ENCODE measurements at places on chromosomes 16 and 17.

DNA sequence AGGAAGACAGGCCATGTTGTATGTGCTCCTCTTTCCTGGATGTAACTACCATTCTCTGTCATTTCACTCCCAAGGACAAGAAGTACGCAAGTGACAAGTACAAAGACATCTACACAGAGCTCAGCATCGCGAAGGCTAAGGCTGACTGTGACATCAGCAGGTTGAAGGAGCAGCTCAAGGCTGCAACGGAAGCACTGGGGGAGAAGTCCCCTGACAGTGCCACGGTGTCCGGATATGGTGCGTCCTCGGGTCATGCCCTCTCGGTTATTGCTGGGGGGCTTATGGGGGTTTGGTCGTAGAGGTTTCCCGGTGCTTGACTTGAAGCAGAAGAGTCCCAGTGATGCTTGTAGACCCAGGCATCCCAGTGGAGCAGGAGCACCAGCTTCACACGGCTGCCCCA is 29.0 kb downstream of the PLD6 start:
- no peak for DNase-seq

DNA sequence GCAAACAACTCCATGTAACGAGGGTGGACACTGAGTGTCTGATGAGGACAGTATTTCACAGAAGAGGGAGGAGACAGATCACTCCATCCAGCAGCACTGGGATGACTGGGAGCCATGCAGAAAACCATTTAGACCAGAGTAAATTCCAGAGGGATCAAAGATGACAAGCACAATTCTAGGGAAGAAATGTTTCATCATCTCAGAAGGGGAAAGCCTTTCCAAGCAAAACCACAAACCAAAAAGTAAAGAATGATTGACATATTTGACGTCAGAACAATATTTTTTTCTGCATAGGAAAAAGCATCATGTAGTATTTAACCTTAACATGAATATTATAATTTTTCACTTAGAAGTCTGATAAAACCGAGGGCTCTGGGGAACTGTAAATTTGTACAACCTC is 4.8 kb downstream of the DNASE1 start:
- DNase-seq, result no peak

- DNase-seq, result no peak
These were observed 8.2 kb upstream of the COL1A1 start for GRCh38 chr17:50209472-50210239.

GRCh38 chr16:23068079-23068736 is 81.0 kb downstream of the USP31 start:
- no peak for DNase-seq

GRCh38 chr17:61313461-61314326 is 85.9 kb upstream of the TBX2 start:
- no peak for DNase-seq

- no peak for DNase-seq
These were observed 3.4 kb upstream of the THUMPD1 start for GRCh38 chr16:20744922-20745440.

DNA sequence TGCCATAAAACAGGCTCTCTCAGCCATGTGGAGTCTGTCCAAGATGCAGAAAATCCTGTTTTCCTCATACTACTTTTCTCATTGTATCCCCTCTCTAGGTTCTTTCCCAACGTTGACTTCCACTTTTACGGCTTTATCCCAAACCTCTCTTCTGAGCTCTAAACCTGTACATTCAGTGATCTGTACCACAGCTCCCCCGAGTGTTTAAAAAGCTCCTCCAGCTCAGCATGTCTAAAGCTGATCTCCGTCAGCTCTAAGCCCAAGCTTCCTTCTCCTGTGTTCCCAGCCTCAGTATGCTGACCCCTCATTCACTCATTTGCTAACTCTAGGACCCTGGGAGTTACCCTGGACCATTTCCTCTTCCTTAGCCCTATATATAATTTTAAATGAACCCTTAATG is 144.6 kb downstream of the DNAH9 start:
- no peak for DNase-seq

GRCh38 chr16:22161999-22162655 is at the start of gene SDR42E2:
TSS of gene SDR42E2 (plus strand) at chr16:22162506. CDS start at chr16:22165583, 3,077 bp downstream.
- DNase-seq, result peak; percentile 3

DNA sequence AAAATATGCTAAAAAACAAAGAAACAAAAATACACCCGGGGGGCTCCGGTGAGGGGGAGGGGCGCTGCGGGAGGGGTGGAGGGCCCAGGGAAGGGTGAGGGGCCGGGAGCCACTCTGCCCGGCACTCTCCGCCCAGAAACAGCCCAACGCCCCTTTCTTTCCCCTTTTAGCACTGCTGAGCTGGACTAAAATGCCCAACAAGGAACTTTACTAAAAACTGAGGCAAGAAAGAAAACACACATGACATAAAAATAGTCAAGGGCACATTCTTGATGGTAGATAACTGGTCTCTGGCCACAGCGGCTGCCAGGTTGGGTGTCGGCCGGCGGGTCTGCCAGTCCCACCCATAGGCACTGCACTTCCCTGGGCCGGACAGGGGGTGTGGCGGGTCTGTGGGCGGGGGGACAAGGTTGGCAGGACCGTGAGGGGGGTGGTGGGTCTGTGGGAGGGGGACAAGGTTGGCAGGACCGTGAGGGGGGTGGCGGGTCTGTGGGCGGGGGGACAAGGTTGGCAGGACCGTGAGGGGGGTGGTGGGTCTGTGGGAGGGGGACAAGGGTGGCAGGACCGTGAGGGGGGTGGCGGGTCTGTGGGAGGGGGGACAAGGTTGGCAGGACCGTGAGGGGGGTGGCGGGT is 20.9 kb downstream of the METRNL start:
- DNase-seq, result no peak

DNA sequence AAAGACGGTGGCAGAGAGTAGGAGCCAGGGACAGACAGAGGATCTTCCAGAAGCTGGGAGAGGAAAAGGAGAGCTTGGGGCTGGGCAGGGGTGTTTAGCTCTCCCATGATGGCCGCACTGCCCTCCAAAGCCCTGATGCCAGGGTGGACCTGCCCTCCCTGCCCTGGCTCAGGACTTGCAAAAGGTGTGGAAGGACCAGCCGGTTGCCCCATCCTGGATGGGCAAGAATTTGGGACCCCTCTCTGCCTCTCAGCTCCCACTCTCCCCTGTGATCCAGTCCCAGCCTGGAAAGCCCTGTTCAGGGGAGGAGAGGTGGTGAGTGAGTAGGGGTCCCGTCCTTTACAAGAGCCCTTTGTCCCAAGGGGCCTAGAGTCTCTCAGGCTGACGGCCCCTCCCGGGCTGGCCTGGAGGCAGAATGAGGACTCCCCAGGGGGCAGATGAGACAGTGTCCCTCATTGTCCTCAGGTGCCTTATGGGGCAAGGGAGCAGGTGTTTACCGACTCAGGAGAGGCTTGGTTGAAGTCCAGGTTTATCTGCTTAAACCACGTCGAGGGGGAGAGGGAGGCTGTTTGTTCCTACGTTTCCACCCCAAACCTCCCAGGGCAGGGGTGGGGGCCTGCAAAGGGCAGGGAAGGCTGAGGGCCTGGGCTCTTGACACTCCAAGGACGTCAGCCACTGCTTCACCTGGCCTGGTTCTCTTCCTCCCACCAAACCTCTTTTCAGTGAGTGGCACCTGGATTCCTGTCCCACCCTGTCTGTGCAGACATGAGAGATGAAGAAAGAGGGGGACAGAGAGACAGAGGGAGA is 19.3 kb upstream of the ITGA3 start:
- no peak for DNase-seq

DNA sequence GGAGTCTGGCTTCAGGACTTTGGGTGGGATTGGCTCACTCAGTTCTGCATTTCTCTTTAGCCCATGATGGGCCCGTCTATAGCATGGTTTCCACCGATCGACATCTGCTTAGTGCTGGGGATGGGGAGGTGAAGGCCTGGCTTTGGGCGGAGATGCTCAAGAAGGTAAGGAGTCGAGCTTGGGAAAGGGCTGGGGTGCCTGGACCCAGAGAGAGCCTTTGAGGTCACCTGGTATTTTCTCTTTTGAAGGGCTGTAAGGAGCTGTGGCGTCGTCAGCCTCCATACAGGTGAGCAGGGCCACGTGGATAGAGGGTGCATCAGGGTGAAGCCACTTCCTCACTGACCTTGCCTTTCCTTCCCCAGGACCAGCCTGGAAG is 2.2 kb downstream of the THOC6 start:
- DNase-seq, result no peak

- DNase-seq, result no peak
These were observed 4.9 kb upstream of the CBX4 start for GRCh38 chr17:79843816-79844800.

GRCh38 chr17:44708401-44709263 is at the start of gene DBF4B:
TSS of gene DBF4B (plus strand) at chr17:44708665. CDS start at chr17:44708821, 156 bp downstream.
- DNase-seq, result peak; percentile 73

GRCh38 chr17:21505819-21506815 is 130.0 kb downstream of the KCNJ12 start:
- no peak for DNase-seq

DNA sequence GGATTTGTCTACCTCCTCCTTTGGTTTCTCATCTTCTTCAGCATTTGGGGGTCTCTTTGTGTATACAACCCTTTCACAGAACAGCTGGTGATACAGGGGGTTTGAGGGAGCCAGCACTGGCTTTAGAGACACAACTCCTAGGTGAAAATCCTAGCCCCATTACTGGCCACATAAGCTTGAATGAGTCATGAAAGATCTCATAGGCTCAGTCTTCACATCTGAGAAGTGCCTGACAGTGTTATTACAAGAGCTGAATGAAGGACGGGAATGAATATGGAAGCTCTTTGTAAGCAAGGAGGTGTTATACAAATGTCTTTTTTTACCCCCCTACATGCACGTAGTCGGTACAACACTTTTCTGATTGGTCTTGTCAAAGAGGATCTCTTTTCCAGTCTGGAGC is 1.7 kb upstream of the B4GALNT2 start:
- no peak for DNase-seq

DNA sequence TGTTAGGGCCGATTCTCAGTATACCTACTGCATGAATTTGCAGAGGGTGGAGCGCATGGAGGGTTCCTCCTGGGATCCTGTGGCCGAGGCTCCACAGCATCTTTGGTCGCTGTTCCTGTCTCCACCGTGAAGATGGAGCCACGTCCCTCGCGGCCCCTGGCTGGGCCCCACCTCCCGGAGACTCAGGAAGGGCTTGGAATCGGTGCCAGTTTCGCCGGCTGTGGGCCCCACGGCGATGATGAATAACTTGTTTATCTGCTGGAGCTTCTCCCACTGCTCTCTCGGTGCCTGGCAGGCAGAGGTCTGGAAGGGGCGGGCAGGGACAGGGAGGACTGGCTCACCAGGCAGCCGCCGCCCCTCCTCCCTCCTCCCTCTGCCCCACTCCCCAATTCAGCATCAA is 8.1 kb downstream of the SLC5A11 start:
- no peak for DNase-seq

DNA sequence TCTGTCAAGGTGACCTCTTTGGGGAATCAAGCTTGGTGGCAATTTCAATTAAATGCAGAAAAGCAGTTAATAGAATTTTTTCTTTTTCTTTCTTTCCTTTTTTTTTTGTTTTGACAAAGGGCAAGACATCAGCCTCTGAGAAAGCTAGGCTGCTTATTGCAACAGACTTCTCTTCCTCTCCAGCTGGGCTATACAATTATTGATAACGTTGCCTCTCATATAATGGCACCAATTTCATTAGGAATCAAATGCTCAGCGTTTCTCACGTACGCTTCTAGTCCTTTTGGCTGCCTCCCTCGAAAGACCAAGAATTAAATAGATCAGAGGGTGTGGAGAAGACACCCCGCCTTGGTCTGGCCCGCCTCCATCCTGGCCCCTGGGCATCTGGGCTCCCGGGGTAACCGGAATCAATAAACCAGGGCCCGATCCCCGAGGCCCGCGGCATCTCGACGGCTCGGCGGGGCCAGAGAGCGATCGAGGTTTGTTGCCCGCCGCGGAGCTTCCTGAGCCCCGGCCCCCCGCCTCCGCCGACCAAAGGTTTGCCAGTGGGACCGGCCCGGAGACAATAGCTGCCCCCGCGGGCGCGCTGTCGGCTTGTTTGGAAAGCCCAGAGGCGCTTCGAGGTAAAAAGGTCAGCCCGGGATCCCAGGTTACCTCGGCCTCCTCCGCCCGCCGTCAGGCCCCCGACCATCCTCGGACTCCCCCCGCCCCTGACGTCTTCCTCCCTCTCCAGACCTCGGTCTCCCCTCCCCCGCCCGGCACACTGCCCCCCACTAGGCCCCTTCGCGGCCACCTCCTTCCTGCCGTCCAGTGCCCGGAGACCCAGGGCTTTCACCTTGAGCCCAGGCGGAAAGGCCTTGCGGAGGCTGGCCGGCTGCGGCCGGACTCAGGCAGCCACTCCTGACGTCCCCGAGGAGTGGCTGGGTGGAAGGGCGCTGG is 3.9 kb downstream of the HOXB1 start:
- DNase-seq, result no peak

DNA sequence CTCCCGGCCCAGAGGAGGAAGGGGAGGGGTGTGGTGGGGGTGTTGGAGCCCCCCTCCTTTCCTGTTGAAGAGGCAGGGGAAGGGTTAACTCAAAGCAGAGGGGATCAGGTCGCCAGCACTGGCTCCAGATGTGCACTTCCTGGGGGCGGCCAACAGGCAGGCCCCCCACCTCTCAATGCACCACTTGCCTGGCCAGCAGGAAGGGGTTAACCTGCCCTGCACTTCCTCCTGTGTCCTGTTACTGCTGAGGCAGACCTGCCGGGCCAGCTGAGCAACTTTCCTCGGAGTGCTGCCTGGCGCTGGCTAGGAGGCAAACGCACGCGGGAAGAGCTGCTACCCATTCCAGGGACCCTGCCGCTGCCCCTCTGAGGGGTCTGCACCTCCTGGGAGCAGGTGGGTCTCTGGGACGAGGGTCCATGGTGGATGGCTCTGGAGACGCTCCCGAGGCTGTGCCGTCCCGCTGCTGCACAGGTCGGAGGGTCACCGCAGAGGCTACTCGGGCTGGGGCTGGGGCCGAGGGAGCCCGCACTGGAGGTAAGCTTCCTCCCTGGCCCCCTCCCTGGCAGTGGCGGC is at the start of gene EPN3:
EPN3 (plus strand) TSS at position 284 of the 573 bp plus-strand sequence. CDS start 3,822 bp downstream, outside the sequence.
- no peak for DNase-seq

- no peak for DNase-seq
These were observed 202.4 kb downstream of the C16orf95 start for GRCh38 chr16:87114832-87115231.

GRCh38 chr16:24423312-24423711 is 116.1 kb upstream of the RBBP6 start:
- no peak for DNase-seq

- DNase-seq, result no peak
These were observed 2.7 kb downstream of the XYLT1 start for GRCh38 chr16:17467923-17468540.

- DNase-seq, result no peak
These were observed 26.5 kb downstream of the STAT3 start for GRCh38 chr17:42361781-42362186.

GRCh38 chr16:10728003-10728887 is 15.4 kb upstream of the NUBP1 start:
- no peak for DNase-seq

GRCh38 chr16:56945847-56946527 is 14.0 kb downstream of the HERPUD1 start:
- DNase-seq, result no peak

DNA sequence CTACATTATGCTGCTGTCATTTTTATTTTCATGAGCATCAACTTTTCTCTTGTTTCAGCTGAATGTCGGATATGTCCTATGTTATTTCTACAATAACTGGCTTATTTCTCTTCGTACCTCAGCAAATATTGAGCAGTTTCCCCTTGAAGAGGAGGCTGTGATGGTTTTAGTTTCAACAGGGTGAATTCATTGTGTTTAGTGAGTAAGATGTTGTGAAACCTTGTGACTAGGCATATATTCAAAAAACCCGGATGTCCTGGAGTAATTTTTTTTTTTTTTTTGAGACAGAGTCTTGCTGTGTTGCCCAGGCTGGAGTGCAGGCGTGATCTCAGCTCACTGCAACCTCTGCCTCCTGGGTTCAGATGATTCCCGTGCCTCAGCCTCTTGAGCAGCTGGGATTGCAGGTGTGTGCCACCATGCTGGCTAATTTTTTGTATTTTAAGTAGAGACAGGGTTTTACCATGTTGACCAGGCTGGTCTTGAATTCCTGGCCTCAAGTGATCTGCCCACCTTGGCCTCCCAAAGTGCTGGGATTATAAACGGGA is 11.1 kb downstream of the CPD start:
- no peak for DNase-seq

Measured in activated naive CD8-positive, alpha-beta T cell treated with anti-CD3 and anti-CD28 coated beads, Interleukin-2, amount 50 U/mL, for 16 hours (primary cell).